Head of caudate nucleus (tissue), 42 donors: ENCODE measurements at places on chromosomes 6 and 20.

GRCh38 chr20:51410586-51411325 lies 131.8 kb downstream of the NFATC2 start:
- DNase-seq = no peak

DNA sequence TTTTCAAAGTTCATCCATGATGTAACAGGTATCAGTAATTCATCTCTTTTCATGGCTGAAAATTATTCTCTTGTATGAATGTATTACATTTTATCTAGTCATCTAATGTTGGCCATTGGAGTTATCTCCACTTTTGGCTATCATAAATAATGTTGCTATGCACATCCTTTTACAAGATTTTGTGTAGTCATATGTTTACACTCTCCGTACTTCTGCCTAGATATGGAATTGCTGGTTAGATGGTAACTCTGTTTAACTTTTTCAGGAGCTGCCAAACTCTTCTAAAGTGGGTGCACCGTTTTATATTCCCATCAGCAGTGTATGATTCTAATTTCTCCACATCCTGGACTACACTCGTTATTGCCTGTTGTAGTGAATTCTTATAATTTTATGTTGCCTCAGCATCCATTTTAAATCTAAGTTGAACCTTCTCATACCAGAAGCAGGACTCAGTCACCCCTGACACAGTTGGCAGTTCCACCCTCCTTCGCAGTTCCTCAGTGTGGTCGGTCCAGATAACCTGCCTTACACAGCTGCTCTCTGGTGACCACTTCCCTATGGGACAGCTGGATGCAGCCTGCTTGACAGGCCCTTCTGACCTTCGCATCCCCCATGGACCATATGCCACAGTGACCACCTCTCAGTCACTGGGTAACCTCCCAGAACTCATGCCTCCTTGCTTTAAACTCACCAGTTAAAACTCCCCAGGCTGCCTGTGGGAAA lies 33.9 kb downstream of the KIZ start:
- DNase-seq = no peak

DNA sequence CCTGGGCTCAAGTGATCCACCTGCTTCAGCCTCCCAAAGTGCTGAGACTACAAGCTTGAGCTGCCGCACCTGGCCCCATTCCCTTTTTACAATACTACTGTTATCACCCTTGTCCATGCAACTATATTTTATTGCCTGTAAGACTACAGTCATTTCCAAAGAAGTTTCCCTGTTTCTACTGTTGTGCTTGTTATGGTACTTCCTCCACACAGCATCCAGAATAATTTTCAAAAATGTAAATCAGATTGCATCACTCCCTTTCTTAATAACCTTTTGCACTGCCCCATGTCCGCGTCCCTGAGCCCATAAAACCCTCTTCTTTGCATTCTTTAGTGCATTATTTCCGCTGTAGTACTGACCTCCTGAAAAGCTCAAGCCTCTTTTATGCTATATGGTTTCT lies 128.9 kb upstream of the AKIRIN2 start:
- no peak for DNase-seq

DNA sequence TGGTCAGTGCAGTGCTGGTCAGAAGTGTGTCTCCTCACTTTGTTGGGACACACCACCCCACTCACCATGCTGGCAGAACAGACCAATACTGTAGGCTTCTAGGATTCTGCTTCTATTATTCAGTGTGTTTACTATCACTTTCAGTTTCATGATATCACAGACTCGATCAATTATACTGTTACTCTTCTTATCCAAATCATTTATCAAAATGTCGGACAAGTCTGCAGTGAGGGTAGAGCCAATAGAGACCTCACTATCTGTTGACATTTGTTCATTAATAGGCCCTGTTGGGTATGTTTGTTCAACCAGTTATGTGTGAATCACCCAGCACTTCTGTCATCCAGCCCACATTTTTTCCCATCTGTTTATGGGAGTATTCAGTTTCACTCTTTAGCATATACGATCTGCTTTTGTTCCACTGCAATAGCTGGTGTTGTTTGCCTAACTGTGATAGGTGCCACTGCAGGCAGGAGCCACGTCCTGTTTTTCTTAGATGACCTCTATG lies 140.1 kb downstream of the NRN1 start:
- DNase-seq = no peak

DNA sequence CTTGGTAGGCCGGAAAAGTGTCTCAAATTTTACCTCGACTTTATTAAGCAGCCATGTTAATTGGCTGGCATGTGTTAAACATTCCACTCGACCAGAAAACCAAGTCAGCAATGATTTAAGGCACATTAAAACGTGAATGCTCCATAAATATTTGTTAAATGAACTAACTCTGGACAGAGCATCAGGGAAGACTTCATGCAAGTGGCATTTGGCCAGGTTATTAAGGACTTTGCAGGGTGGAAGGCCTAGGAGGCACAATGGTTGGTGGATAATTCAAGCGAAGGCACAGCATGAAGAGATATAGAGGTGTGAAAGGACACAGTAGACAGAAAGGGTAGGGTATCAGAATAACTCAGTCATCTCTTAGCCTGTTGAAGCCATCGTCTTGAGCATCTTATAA lies 23.0 kb downstream of the ELOVL5 start:
- DNase-seq = no peak

- DNase-seq = no peak
These were observed 167.7 kb upstream of the BMP5 start for GRCh38 chr6:56043076-56043475.

DNA sequence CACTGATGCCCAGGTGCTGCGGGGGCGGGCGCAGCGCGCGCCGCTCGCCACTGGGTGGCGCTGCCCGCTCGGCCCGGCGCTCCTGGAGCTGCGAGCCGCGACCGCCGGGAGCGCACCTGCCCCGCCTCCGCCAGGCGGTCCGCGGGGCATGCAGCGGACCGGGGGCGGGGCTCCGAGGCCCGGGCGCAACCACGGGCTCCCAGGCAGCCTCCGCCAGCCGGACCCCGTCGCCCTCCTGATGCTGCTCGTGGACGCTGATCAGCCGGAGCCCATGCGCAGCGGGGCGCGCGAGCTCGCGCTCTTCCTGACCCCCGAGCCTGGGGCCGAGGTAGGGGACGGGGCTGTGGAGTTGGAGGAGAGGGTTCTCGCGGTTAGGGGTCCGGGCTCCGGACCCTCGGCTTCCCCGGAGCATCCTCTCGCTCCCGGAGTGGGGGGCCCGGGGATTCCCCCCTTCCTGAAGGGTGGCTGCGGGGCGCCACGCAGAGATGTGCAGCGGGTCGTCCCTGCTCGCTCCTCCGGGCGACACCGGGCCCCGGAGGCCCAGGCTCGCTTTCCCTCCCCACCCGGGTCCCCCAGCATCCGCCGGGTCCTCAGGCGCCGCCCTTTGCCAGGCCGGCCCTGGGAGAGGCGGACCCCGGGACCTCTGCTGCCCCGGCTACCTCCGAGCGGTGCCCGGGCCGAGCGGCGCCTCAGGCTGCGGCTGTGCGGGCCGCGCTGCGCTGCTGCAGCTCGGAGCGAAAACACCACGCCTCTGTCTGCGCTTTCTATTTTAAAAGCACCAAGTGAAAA lies at the start of gene BCAS4:
TSS of gene BCAS4 (plus strand) at position 216 of the 789 bp plus-strand sequence. CDS start at position 239, 23 bp downstream.
- peak; percentile 84 for DNase-seq

DNA sequence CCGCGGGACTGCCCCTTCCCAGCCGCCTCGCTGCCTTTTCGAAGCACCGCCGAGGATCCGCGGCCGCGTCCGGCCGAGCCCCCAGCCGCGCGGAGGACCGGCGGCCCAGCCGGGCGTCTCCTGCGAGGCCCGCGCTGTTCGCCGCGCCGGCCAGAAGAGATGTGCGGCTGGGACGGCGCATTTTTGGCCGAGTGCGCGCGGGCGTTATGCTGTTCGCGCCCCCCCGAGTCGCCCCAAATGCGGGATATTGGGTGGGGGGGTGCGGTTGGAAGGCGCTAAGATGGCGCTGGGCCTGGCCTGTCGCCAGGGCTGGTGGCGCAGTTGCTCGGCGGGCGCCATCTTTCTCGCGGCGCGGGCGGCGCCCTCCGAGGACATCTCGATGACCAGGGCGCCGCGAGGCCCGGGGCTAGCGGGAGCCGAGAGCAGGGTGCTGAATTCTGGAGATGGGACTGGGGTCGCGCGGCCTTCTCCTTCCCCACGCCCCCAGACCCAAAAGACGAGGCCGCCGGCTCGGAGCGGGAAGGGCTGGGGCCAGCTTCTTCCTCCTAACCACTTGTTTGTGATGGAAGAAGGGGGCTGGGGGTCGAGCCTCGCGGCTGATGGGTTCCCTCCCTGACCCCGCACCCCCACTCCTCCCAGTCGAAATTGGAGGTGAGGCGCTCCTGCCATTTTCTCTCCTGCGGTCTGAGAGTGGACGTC lies 1.5 kb downstream of the BICRAL start:
- DNase-seq = peak; percentile 88

- no peak for DNase-seq
These were observed 65.3 kb upstream of the BMP2 start for GRCh38 chr20:6702144-6702543.

GRCh38 chr6:122128445-122128844 lies 271.0 kb upstream of the HSF2 start:
- DNase-seq = no peak

DNA sequence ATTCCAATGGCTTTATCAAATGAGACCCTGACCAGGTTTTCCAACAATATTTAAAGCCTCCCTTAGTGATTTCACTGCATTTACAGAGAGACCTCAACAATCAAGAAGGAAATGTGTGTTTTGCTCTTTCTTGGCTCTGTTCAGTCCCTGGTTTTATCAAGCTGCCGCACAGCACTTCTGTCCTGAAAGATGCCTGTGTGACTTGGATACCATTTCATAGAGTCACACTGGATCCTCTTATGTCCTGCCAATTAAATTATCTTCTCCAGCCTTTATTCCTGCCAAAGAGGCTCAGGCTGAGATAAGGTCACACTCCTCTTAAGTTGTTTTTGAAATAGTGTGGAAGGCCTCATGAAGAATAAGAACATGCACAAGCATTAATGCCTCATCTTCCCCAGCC lies 197.0 kb upstream of the RNF217 start:
- DNase-seq = no peak

- DNase-seq = no peak
These were observed 114.7 kb downstream of the SASH1 start for GRCh38 chr6:148457137-148457842.

GRCh38 chr6:42339991-42340401 lies 111.7 kb downstream of the TRERF1 start:
- DNase-seq = no peak
